Muscle of arm (tissue), 14 donors: ENCODE measurements at places on chromosomes 3 and 15. TPM values are rescaled to one million over a fixed set of nuclear protein-coding genes. Genes with fewer than 3 reads are reported as not detected.
A peak's percentile ranks its signal among the peaks of the same experiment; 100 is the strongest.

Gene ADGRG7
- not detected for polyA plus RNA-seq

GRCh38 chr3:49553324-49553691, 969 bp upstream of the BSN start:
- DNase-seq: no peak

Gene GPR87
- polyA plus RNA-seq: 5.0 TPM

DNA sequence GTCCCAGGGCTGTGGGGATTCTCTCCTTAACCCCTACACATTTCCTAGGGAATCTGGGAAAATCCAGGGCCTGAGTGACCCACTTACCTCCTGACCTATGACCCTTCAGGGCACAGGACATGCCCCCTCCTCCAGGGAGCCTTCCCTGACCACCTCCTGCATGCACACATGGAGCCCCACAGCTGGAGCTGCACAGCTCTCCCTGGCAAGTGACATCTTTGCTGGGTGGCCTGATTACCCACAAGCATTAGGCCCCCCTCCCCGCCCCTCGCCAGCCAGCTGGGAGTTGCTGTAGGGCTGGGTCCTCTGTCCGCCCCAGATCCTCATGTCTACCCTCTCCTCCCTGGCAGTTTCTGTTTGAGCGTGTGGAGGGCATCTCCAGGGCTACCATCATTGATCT, 21.4 kb downstream of the HDAC11 start:
- DNase-seq: no peak

- no peak for DNase-seq
These were observed 7.2 kb upstream of the RBP1 start for GRCh38 chr3:139546772-139547171.

Gene CMSS1
- 32.5 TPM for polyA plus RNA-seq

DNA sequence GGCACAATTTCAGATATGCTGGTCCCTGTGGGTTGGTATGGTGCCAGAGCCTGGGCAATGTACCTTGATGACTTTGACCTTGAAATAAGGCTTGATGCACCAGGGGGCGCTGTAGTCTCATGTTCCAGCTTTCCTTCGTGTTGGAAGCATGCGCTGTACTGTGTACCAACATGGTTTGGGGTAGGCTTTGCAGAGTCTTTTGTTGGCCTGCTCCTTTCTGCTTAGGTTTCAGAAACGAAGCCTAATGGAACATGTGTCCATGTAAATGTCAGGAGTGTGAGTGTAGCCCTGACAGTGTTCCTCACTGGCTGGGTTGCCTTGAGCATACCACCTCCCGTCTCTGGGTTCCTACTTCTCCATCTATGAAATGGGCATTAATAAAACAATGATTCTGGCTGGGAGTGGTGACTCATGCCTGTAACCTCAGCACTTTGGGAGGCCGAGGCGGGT, 3.6 kb upstream of the CCR4 start:
- peak; percentile 54 for DNase-seq

DNA sequence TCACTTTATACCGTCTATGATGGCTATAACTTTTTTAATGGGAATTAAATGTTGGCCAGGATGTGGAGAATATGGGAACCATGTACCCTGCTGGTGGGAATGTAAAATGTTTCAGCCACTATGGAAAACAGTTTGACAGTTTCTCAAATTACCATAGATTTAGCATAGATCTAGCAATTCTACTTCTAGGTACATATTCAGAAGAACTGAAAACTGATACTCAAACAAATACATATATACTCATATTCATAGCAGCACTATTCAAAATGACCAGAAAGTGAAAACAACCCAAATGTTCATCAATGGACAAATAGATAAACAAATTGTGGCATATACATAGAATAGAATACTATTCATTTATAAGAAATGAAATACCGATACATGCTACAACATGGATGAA, 539.4 kb downstream of the IGSF11 start:
- no peak for DNase-seq

Gene ALDH1L1
- polyA plus RNA-seq: 0.20 TPM

DNA sequence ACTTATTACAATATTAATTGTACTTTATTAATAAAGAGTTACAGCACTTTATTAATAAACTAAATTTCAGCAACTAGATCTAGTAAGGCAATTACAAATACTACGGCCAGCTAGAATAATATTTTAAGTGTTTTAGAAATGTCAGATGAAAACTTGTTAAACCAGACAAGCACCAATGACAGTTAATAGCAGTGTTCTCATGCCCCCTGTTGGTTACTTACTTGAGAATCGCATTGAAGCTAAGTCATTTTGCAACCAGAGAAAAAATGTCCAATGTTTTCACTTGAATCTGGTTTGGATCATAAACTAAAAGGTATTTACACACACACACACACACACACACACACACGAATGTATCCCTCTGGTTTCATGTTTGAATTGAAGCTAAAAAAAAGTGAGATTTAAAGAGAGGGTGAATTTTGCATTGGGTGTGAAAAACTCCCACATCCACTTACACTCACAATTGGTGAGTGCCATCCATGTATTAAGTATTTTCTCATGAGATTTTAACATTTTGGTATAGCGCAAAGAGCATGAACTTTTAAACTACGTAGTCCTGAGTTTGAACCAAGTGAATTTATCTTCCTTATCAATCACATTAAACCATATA, 347.7 kb downstream of the ZBBX start:
- peak; percentile 36 for DNase-seq

DNA sequence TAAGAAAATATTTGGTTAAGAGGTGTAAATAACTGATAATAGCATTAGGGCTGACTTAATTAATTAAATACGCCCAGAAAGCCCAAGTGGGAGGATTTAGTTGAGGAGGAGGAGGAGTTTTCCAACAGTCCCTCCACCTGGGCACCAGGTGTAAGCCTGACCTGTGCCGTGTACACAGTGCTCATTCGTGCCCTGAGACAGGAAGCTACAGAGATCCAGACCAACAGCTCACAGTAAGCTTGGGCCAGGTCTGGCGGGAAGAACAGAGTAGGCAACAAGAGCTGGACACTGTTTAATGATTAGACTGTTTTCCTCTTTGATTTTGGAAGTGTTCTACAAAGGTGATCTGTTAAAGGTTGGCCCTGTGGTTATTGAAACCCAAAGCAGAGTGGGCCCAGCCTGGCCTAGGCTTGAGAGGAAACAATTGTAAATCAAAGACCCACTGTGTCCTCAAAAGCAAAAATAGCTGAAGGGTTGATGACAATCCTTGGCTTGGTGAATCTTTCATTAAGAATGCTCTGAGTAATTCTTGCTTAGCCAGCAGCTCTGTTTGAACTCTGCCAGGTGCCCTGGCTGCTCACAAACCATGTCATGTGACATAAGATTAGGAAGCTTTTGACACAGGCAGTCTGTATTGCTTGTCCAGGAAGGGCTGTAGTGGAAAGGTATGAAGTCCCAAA, 13.8 kb downstream of the SQOR start:
- no peak for DNase-seq

GRCh38 chr3:120561251-120562045, 34.7 kb upstream of the NDUFB4 start:
- peak; percentile 73 for DNase-seq

- DNase-seq: peak; percentile 33
These were observed 103.2 kb upstream of the TJP1 start for GRCh38 chr15:29925227-29926082.

- DNase-seq: no peak
These were observed 54.7 kb downstream of the FAM174B start for GRCh38 chr15:92600856-92601255.

GRCh38 chr3:13042715-13043271, 30.4 kb downstream of the IQSEC1 start:
- no peak for DNase-seq

DNA sequence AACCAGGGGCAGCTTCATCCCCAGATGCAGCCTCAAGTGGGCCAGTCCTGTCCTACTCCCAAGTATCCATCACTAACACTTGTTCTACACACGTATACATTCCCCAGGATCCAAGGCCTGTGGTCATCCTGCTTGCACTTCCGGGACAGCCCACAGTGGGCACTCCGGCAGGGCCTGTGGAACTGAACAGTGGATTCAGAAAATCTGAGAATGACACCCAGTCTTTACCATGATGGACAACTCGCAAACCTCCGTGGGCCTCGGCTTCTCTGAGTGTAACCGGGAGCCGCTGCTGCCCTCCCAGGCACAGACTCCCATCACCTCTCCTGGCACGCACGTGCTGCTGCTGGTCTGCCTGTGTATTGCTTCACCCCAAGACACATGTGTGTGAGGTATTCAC, 59.6 kb downstream of the ATP10A start:
- DNase-seq: no peak

GRCh38 chr3:147408188-147409100, 721 bp upstream of the ZIC1 start:
- DNase-seq: no peak

Gene ILDR1
- 0.32 TPM for polyA plus RNA-seq

DNA sequence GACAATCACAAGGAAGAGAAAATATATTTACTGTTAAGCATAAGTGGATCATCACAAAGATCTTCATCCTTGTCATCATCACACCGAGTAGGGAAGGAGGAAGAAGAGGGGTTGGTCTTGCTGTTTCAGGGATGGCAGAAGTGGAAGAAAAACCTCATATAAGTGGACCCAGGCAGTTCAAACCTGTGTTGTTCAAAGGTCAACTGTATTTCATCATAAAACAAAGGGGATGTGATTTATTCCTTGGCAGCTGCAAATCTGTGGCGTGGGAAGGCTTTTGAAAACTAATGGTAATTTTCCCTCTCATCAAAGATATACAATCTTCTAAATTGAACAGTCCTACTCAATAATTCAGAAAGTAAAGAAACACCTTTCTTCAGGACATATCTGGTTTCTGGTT, 129.9 kb upstream of the ABI3BP start:
- DNase-seq: no peak

Gene RASGRP1
- 0.52 TPM for polyA plus RNA-seq

DNA sequence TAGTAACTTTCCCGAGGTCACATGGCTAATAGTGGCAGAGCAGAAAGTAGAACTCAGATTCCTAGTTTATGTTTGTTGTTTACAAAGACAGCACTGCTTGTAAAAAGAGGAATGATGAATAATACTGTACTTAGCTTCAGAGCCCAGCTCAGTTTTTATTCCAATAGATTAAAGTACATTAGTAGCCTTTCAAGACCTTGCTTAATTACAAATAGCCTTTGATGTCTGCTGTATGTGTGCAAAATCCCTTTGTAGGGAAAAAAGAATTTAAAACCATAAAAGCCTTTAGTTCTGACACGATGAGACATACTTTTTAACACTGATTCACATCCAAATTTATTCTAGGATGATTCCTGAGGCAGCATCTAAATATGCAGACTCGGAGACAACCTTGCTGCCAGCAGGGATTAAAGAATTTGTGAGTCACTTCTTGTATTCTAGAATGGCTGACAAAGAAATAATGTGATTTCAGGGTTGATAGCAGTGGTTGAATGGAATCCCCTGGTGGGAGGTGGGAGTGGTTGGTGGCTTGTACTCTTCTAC, 324.2 kb upstream of the TGFBR2 start:
- DNase-seq: no peak

- DNase-seq: no peak
These were observed 18.2 kb upstream of the SNRPA1 start for GRCh38 chr15:101313041-101313761.

Gene SSUH2
- not detected for polyA plus RNA-seq

- no peak for DNase-seq
These were observed 265.4 kb upstream of the LYSMD4 start for GRCh38 chr15:99998661-99999101.

DNA sequence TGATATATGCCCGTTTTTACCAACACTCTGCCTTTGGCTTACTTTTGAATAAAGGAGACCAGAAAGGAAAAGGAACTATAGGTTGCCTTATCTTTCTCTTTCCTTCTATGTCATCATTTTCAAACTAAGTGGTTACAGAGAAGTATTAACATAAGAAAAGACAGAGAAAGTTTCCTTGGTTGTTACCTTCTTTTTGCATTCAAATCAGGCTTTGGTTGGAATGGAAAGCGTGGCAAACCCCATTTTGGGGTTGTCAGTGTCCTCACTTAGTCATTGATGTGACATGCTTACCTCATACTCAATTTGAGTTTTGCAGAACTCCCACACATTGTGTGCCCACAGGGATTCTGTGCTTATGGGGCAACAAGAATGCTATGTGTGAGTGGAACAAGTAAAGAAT, 3.7 kb upstream of the THRB start:
- DNase-seq: no peak

Gene SLC28A2
- 0.14 TPM for polyA plus RNA-seq

GRCh38 chr3:100020876-100021644, 93.2 kb downstream of the FILIP1L start:
- no peak for DNase-seq

- DNase-seq: no peak
These were observed 16.2 kb downstream of the DPH3 start for GRCh38 chr3:16248556-16248955.

DNA sequence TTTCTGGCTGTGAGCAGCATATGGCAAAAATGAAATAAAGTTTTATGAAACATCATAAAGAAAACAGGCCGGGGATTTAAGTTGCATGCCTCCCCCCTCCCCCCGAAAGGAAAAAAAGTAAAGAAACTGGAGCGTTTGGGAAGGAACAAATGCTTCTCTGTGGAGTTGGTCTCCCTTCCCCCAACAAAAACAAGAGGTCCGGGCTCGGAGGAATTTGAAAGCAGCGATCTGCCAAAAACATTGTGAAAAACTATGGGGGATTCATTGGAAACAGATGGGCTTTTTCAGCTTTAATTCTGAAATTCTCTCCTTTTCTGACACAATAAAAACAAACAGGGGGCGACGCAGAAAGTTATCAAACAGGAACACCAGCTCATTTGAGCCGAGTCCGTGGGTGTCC, 17.0 kb downstream of the RGMA start:
- DNase-seq: peak; percentile 72

- peak; percentile 66 for DNase-seq
These were observed 18.6 kb upstream of the TICRR start for GRCh38 chr15:89556413-89557262.

- no peak for DNase-seq
These were observed 16.5 kb downstream of the PIF1 start for GRCh38 chr15:64808785-64809453.

DNA sequence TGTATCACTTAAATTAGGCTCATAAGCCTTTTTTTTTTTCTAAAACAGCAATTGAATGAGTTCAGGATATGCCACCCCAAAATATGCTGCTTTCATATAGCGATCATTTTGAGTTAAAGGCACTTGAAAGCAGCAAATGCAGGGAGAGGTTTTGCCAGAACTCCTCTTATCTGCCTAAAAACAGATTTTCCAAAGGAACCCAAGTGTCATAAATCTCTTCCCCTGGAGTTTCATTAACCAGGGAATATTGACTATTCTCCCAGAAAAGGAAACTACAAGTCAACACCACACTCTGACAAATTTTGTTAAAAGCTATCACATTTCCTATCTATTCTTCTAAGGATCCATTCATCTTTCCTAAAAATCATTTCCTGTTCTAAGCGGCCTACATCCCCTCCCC, 11.3 kb downstream of the DNAAF4 start:
- no peak for DNase-seq

DNA sequence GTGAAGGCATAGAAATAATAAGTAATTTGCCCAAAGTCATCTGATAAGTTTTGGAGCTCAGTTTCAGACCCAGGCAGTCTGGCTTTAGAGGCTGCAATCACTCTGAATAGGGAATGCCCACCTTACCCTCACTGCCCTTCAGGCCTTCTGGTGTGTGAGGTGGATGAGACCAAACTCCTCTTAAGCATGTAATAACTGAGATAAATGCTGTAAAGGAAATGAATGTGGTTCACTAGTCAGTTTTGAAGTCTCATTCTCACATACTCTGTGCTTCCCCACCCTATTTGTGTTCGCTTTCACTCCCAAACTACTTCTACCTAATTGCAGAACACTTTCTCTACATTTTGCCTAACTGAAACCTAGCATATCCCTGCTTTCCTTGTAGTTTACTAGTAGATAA, 144.1 kb downstream of the FILIP1L start:
- DNase-seq: no peak

Gene FANCI
- 19.6 TPM for polyA plus RNA-seq

Gene CD47
- polyA plus RNA-seq: 111 TPM

- no peak for DNase-seq
These were observed 15.7 kb upstream of the KIF23 start for GRCh38 chr15:69398491-69398891.
